ENCODE measurements at places on chromosomes 16 and 17.

GRCh38 chr17:4276514-4276913 lies 12.7 kb upstream of the ANKFY1 start:
- no peak for DNase-seq

GRCh38 chr17:73066148-73066884 lies 26.2 kb downstream of the SLC39A11 start:
- no peak for DNase-seq

DNA sequence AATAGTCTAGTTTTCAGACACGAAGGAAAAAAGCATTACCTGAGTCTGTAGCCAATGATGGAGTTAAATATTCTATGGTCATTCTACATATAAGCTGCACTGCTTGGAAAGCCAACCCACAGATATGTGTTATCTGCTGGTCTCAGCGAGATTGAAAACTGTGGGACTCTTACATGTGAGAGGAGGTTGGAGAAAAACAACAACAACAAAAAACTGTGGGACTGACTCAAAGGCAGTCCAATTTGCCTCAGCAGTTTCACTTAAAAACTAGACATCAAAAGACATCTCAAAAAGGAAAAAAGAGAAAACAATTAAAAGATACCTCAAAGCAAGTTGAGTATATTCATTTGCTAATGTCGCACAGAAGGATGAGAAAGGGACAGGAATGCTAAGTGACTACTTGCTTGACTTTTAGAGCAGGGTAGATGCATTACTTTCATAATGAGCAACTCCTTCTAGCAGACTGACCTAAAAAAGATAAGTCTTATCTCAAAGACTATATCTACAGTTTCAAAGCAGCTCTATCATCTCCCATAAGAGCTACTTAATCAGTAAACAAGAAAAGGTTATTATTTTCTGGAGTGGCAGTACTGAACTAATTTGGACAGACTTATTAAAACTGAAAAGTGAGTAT lies 35.5 kb upstream of the ITGA2B start:
- no peak for DNase-seq

DNA sequence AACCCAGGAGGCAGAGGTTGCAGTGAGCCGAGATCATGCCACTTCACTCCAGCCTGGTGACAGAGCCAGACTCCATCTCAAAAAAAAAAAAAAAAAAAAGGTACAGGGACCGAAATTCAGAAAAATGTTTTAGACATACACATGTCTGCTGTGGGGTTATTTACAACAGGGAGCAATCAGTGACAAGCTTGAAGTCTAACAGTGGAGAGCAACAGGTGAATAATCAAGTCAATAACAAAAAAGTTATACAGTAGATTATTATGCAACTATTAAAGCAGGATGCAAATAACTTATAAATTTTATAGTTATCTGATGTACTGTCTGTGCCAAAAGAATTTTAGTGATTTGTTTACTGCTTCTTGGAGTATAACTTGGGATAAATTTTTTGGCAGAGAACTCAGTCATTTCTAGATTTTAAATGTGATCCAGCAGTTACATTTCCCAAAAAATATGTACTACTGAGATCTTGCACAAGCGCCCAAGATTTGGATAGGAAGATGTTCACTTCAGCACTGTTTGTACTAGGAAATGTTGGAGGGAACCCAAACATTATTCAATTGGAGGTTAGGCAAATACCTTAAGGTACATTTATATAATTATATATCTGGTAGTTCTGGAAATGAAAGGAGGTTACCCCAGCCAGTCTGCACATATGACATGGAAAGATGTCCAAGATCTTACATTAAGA lies 34.1 kb downstream of the EEF2K start:
- DNase-seq = no peak

- no peak for DNase-seq
Observed at GRCh38 chr16:27245276-27246172, 23.0 kb downstream of the NSMCE1 start.

DNA sequence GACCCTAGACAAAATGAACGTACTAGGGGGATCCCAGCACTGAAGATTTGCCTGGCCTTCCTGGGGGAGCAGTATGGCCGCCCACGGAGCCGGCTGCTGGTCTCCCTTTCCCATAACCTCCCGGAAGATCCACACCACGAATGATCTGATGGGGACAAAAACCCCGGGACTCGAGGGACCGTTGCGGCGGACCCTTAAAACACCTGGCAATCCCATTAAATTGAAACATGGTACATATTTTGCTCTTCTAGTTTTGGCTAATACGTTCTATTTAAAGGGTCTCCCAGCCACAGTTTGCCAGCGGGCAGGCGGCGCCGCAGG lies 45.2 kb upstream of the LCMT1 start:
- DNase-seq = no peak

DNA sequence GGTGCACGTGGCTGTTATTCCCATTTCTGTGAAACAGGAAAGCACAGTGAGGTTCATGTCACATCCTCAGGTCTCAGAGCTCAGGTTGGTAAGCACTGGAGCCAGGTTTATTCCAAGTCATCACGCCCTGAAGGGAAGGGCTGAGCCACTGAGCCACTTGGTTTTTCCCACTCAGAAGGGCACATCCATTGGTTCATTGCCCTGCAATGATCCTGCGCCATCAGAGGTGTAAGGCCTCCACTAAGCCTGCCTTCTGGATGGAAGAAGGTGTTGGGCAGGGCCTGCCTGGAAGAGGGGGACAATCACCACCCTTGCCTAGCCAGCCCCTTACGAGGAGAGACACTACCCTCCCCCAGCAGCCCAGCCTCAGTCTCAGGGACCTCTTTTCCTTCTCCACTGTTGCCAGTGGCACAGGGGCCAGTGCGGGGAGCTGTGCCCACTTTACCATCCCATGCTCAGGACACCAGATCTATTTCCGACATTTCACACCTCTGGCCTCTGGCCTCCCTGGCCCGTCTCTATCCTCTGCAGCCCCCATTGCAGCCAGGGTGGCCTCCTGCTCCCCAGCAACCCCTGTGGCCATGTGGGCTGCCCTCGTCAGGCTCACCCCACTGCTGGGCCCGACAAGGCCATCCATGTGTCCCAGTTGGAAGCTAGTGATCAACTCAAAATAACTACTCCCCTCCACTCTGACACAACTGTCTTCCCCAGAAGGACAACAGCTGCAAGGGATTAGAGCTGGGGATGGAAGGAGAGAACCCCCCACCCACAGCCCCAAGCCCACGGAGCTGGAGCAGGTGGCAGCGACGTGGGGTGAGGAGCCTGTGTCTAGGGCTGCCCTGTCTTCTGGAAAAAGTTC lies 29.9 kb downstream of the CFAP20 start:
- no peak for DNase-seq

DNA sequence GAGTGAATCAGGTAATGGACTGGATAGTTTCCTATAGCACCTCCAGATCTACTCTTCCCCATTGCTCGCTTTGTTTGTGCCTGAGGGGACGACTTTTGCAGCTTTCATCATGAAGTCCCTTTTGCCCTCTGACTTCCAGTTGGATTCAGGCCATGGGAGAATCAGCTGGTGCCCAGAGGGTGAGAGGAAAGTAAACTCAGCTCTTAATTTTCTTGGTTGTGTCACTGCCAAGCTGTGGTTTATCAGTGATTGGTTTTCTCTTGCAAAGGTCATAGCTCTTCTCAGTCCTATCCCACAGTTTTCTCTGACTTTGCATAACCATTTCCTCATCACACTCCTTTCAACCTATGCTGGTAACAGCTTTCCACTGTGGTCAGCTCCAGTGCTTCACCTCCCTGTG lies 200.1 kb downstream of the KCNJ2 start:
- no peak for DNase-seq

DNA sequence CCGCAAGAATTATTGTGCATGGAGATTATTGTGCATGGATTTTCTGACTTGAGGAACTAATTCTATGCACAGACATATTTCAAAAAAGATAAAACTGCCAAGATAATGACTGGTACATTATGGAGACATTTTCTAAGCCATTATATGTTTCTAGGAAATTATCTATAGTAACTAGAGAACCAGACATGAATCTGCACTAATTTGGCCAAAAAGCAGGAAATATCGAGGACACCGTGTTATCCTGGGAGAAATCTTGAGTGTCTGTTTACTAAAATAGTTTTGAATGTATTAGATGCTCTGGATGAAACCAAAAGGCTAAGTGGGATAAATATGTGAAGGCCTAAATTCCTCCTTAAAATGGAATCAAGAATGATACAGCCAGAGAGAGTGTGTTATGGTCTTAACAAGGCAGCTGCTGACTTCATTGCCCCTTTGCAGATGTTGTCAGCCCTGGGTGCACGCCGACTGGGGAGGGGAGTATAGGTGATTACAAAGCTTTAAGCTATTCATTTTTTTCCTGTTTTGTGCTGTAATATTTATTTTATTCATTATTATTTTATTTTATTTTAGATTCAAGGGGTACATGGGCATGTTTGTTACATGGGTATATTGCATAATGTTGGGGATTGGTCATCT lies 226.7 kb downstream of the UTP18 start:
- DNase-seq = no peak

GRCh38 chr17:37608351-37609169 lies 658 bp downstream of the SYNRG start:
- DNase-seq = peak; percentile 42
